ENCODE measurements at places on chromosomes 7 and 10.

DNA sequence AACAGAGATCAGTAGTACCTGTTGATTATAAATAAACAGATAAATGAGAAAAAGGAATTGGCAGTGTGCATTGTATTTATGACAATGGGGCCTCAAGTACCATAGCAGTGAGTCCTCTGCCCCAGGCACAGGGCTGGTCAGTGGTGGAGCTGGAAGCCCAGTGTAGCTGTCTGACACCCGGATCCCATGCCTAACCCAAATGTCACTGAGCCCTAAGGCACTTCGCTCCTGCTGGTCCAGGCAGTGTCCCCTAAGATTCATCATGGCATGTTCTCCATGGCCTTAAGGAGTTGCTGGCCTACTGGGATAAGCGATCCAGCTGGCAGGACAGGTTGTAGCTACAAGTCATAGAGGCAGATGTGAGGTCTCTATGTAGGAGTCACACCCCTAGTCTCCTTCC lies 3.3 kb upstream of the ZNF736 start:
- no peak for DNase-seq

- no peak for DNase-seq
Observed at GRCh38 chr10:48406204-48406603, 99.7 kb downstream of the MAPK8 start.

DNA sequence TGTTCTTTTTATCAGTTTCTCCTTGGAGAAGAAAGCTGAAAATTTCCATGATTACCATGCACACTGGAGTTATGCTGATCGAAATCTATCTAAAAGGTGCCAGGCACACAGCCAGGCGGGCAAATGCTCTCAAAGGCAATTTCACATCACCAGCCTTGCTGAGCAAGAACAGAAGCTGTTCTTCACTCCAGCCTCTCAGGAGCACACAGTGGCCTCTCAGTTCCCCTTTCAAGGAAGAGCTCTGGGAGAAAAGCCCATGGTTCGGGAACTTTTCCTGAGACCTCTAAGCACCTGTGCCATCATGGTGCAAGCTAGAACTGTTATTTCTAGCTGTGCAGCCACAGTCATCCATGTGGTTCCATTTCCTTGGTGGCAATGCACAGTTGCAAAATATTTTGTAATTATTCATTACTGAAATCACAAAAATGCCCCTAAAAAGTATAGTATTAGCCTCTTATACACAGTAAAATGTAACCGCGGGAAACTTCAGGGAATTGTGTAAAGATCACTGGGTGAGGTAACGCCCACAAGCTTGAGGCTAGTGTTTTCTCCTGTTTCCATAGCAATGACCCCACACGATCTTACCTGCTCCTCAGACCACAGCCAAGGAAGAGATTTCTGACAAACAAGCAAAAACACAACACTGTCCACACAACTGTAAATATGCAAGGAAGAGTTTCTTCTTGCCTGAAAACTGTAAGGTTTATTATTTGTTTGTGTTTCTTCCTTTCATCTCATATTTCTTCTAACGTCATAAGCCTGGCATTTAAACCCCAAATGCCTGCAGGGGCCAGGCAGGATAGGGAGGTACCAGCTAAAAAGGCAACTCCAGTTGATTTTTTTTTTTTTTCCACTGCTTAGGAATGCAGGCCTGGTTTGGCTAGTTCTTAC lies 121.2 kb downstream of the FAM107B start:
- DNase-seq = no peak

DNA sequence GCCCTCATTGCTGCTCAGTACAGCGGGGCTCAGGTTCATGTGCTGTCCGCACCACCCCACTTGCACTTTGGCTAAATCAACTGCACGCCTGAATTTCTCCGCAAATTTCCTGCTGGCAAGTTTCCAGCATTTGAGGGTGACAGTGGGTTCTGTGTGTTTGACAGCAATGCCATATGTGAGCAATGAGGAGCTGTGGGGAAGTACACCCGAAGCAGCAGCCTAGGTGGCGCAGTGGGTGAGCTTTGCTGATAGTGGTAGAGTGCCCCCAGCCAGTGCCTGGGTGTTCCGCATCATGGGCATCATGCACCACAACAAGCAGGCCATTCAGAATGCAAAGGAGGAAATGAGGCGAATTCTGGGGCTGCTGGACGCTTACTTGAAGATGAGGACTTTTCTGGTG lies 103.9 kb upstream of the POT1 start:
- DNase-seq = no peak

GRCh38 chr7:22660732-22661131 lies 66.3 kb upstream of the IL6 start:
- DNase-seq = no peak

DNA sequence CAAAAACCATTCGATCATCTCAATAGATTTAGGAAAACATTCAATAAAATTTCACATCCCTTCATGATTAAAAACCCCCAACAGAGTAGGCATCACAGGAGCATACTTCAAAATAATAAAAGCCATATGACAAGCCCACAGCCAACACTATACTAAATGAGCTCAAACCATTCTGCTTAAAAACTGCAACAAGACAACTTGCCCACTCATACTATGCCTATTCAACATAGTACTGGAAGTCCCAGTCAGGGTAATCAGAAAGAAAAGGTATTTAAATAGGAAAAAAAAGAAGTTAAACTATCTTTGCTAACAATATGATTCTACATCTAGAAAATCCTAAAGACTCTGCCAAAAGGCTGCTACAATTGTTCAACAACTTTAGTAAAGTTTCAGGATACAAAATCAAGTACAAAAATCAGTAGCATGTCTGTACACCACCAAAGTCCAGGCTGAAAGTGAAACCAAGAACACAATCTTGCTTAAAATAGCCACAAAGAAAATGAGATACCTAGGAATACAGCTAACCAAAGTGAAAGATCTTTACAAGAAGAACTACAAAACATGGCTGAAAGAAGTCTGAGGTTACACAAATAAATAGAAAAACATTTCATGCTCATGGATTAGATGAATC lies 882.6 kb downstream of the GRM8 start:
- no peak for DNase-seq

- DNase-seq = no peak
Observed at GRCh38 chr7:111986601-111987000, 219.6 kb downstream of the DOCK4 start.

DNA sequence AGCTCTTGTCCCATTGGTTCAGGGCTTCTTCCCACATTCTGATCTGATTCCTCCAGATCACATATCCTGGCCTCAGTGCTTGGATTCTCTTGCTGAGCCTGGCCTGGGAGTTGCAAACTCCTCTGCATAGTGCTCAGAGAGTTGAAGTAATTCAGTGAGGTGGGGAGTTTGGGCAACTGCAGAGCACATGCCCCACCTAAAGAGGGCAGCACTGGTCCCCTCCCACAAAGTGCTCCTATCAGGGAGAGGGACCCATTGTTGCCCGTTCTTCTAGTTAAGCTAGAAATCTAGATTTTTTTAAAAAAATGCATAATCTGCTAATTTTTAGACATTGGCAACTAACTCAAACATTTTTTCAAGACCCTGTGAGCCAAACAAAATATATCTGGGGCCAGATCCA lies 45.1 kb downstream of the CHN2 start:
- no peak for DNase-seq

GRCh38 chr7:121873289-121874194 lies 581 bp downstream of the PTPRZ1 start:
- no peak for DNase-seq

DNA sequence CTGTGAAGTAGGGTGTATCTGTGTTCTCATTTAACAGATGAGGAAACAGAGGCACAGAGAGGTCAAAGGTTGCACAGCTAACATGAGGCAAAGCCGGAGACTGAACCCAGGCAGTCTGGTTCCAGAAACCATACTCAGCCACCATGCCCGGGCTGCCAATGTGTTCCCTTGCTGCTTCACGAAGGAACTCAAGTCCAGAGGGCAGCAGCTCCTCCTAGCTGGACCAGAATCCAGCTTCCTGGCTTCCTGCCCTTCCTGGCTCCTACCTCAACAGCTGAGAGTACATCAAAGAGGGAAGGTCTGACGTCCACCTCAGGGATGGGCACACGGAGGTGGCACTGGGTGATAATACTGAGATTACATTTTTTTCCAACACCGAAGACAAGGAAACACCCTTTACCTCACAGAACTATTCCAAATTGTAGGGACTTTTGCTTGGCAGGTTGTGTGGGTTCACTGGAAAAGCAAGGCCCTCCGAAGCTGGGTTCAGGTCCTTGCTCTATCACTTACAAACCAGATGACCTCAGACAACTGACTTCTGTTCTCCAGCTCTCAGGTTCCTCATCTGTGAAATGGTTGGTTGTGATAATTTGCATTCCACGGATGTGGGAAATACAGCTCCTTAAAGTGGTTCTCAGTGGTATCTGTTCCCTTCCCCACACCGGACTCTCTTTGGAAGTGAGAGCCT lies 154.1 kb upstream of the ZMIZ1 start:
- no peak for DNase-seq

GRCh38 chr10:99784016-99784726 lies 1.7 kb downstream of the ABCC2 start:
- no peak for DNase-seq

- no peak for DNase-seq
Observed at GRCh38 chr10:77798940-77799339, 127.6 kb downstream of the DLG5 start.

GRCh38 chr7:543501-544337 lies 24.1 kb upstream of the PDGFA start:
- DNase-seq = no peak

DNA sequence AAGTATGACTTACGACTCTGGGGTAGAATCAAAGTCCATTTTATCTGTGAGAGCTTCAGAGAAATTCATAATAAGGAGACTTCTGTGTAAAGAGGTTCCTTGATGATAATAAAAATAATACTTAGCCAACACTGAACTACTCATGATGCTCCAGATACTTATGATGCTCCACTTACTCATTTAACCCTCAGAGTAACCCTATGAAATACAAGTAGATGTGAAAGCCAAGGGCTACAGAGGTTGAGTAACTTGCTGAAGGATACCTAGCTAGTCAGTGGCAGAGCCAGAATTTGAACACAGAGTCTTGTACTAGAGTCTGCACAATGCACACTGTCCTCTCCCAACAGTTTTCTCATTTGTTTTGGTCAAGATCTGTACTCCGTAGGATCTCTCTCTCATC lies 89.5 kb downstream of the HECW1 start:
- DNase-seq = no peak

DNA sequence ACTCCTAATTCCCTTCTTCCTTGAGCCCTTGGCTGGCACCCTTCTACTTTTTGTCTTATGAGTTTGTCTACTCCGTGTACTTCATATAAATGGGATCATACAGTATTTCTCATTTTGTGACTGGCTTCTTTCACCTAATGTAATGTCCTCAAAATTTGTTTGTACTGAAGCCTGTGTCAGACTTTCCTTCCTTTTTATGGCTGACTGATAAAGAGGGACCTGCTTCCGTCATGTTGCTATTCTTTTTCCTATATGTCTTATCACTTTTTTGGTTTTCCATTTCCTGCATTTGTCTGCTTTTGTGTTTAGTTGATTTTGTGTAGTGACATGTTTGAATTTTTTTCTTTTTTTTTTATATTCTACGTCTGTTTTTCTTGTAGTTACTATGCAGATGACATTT lies 470.9 kb downstream of the SDK1 start:
- DNase-seq = no peak

GRCh38 chr7:155310425-155311114 lies 12.9 kb downstream of the INSIG1 start:
- DNase-seq = no peak

- DNase-seq = no peak
Observed at GRCh38 chr10:99730026-99730425, 1.9 kb downstream of the COX15 start.

GRCh38 chr10:1498746-1499358 lies 238.5 kb downstream of the ADARB2 start:
- no peak for DNase-seq

DNA sequence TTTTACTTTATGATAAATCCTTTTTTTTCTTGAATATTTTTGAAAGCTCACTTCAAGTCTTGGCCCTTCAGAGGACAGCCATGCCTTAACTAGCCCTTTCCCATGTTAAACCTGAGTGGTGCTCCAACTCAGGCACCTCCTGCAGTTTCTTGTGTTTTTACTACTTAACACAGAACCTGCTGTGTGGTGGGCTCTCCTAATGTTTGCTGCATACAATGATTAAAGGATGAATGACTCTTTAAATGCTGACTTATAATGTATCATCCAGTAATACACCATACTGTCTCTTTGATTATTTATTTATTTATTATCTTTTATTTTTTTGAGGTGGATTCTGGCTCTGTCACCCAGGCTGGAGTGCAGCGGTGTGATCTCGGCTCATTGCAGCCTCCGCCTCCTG lies 179.4 kb downstream of the SEMA3E start:
- DNase-seq = no peak

DNA sequence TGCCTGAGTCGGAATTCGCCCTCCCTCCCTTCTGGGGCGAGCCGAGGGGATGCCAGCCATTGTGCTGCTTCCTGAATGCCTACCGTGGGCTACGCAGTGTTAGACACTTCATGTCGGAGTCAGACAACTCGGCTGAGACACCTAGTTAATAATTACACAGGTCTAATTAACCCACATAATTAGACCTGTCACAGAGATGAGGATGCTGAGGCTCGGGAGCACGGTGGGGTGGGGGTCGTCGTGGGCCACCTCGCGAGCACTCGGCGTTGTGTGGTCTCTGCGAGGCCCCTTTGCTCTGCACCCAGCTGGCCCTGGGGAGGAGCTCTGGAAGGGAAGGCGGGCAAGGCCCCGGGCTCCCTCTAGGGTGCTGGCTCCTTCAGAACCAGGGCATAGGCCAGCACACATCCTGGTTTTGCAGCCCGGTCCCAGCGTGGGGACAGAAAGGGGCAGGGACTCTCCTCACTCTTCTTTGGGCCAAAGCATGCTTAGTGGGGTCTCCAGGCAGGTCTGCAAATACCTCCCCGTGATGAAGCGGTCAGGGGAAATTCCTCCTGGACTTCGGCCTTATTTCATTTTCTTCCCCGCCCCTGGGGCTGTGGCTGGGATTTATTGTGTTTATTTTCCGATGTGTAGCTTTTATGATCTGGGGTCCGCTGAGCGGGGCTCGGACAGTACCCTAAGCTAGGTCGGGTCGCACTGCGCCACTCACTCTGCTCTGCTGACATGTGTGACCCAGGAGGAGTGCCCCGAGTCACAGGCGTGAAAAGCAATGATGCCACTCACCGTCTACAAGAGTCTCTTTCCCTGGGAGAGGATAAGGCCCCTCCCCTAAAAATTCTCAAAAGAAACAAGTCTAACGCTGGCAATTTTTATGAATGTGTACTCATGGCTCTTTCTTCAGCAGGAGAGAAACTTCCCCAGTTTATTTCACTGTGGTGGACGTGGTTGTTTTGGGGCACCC lies 4.9 kb upstream of the FOXL3 start:
- DNase-seq = no peak

DNA sequence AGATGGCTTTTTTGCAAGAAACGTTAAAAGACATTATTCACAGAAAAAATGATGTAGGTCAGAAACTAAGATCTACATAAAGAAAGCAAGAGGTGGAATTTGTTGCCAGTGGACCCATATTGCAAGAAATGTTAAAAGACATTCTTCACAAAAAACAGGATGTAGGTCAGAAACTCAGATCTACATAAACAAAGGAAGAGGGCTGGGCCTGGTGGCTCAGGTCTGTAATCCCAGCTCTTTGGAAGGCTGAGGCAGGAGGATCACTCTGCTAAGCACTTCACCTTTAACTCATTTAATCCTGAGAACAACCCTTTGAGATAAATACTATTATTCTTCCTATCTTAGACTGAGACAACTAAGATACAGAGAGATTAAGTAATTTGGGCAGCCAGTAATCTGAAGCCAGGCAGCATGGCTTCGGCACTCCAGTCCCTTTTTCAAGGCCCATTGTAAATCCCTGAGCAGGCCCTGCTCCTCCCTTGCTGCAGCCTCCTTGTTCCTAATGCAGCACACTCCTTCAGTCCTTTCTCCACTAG lies 11.6 kb downstream of the ZFAND4 start:
- no peak for DNase-seq

- no peak for DNase-seq
Observed at GRCh38 chr10:74419491-74419951, 268.5 kb downstream of the ADK start.
